Skeletal muscle cell (primary cell): ENCODE measurements at places on chromosomes 5 and 9.

DNA sequence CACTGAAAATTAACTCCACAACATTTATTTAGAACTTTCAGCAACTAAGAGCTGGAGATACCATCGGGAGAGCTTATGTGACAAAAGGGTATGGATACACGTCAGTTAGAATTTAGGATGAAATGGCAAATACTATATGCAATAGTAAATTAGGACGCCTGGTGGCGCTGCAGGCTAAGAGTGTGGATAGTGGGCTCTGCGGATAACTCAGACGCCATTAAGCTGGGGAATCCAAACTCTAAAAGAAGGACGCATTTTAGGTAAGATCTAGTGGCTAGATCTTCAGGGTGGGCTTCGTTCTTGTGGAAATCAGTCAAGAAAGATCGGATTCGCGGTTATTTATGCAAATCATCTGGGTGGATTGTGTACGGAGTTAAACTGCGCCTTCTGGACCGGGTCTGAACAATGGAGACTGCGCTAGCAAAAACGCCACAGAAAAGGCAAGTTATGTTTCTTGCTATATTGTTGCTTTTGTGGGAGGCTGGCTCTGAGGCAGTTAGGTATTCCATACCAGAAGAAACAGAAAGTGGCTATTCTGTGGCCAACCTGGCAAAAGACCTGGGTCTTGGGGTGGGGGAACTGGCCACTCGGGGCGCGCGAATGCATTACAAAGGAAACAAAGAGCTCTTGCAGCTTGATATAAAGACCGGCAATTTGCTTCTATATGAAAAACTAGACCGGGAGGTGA lies at the start of gene PCDHB5:
TSS of gene PCDHB5 (plus strand) at position 177 of the 688 bp plus-strand sequence. CDS start at position 406, 229 bp downstream.
- DNase-seq = no peak

GRCh38 chr9:127629468-127630081 lies 17.5 kb downstream of the STXBP1 start:
- DNase-seq = no peak

DNA sequence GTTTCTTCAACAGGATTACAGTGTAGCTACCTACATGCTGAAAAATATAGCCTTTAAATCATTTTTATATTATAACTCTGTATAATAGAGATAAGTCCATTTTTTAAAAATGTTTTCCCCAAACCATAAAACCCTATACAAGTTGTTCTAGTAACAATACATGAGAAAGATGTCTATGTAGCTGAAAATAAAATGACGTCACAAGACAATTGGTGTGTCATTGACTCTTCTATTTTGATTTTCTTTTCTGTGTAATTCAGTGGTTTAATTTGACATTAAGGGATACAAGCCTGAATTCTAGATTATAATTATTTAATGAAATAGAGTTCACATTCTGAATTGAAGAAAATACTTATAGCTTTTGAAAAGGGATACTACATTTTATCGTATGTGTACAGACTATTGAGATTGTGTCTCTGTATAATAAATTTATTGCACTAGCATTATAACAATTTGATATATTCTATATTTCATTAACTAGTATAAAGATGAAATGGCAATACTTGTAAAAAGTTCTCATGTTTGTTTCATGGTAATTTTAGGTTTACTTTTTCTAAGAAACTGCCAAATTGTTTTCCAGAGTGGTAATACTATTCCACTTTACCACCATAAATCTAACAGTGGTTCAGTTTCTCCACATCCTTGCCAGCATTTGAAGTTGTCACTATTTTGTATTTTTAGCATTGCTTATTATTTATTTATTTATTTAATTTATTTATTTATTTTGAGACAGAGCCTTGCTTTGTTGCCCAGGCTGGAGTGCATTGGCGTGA lies 18.7 kb downstream of the ANXA1 start:
- no peak for DNase-seq

- peak; percentile 77 for DNase-seq
Measured at GRCh38 chr5:98772415-98773213, 849 bp upstream of the RGMB start.

- no peak for DNase-seq
Measured at GRCh38 chr9:14906644-14907359, 3.4 kb downstream of the FREM1 start.

DNA sequence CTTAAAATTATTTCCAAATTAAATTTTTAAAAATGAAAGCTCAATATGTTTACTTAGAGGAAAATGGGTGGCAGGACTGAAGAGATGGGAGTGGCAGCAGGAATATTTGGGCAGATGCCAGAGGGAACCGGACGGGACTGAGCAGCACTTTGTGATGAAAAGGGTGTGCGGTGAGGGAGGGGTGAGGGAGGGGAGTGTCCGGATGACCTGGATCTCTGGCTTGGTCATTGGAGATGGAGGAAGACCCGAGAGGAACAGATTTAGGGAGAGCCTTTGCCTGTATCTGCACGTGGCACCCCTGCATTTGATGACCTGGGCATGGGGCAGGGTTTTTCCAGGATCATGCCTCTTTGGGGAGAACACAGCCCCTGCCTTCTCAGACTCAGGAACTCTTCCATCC lies 201.1 kb upstream of the MVB12B start:
- DNase-seq = no peak

DNA sequence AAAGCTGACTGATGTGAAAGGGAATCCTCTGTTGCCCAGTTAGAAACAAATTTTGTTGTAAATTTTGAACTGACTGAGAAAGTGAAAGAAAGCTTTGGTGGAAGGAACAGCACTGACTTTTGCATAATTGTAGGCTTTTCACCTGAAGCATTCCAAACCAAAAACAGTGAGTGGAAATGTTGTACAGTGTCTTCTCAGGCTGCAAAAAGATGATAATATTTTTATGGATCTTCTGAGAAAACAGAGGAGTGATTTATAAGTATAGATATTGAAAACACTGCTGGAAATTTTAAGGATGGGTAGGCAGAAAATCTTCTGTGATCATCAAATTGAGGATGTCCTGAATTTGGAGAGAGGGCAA lies 40.0 kb downstream of the LURAP1L start:
- DNase-seq = no peak

DNA sequence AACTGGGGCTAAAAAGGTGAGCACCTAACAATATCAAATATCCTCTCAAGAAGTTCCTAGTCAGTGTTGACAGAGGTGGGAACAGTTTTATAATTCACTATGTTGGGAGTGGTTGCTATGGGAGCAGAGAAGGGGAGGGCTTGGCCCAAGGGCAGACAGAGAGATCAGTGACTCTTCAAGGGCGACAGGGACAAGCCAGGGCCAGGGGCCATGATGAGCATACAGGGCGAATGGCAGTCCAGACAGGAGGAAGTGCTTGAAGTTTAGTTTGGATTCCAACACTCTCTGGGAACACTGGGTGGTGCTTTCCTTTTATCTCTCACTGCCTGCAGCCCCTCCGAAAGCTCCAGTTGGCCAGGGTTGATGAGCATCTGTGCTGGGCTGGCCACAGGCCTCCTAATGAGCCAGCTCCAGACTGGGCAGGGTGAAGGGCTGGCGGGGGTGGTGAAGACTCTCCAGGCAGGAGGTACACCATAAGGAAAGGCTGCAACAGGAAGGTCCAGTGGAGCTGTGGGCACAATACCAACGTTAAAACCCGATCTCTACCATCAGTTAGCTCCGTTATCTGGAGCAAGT lies 111.3 kb downstream of the TMEM174 start:
- DNase-seq = no peak

DNA sequence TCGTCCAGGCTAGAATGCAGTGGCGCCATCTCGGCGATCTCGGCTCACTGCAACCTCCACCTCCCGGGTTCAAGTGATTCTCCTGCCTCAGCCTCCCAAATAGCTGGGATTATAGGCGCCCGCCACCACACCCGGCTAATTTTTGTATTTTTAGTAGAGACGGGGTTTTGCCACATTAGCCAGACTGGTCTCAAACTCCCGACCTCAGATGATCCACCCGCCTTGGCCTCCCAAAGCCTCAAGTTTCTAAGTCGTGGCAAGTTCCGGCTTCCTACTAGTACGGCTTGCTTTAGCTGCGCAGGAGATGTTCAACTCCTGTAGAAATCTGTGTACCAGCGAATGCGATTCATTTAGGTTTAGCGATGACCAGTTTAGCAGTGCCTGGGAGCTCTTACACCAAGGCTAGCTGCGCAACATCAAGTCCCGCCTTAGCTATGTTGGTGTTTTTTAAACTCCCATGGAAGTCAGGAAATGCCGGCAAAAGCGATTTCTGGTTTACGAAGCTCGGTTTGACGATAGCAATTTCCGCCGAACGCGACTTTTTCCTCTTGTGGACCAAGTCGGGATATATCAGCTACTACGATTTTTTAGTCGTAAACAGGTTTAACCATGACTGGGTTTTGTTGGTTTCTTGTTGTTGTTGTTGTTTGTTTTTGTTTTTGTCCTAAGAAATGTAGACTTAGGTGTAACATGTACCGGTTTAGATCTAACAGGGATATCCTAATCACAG lies 46.4 kb downstream of the ANXA2R start:
- DNase-seq = peak; percentile 74

DNA sequence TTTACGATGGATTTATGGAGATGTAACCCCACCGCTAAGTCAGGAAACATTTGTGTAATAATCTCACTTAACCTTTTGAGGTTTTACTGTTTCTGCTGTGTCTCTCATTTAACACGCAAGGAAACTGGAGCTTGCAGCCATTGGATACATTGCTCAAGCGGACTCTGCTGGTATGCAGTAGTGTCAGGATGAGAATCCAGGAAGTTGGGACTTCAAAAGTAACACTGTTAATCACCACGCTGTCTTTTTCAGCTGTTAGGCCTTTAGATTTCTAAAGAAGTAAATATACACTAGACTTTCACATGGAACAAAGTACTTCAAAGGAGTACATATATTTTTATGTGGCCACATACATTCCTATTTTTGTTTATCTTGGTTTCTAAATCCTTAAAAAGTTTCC lies 114.7 kb downstream of the LPAR1 start:
- DNase-seq = no peak

DNA sequence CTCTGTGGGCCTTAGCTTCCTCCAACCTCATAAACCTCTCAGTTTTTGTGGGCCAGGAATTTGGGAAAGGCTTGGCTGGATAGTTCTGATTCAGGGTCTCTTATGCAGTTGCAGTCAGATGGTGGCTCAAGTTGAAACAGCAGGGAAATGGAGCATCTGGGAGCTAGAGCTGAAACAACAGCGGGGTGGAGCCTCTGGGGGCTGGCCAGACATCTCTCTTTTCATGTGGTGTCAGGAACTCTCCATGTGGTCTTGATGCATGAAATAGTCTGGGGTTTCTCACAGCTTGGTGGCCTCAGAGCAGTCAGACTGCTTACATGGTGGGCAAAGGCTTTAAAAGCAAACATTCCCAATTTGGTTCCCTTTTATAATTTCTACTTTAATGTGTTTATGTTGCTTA lies 13.5 kb downstream of the ZNF346 start:
- DNase-seq = no peak

GRCh38 chr5:152883066-152883775 lies 478.1 kb upstream of the NMUR2 start:
- DNase-seq = no peak

- DNase-seq = no peak
Measured at GRCh38 chr9:89798547-89799120, 193.8 kb downstream of the GADD45G start.

DNA sequence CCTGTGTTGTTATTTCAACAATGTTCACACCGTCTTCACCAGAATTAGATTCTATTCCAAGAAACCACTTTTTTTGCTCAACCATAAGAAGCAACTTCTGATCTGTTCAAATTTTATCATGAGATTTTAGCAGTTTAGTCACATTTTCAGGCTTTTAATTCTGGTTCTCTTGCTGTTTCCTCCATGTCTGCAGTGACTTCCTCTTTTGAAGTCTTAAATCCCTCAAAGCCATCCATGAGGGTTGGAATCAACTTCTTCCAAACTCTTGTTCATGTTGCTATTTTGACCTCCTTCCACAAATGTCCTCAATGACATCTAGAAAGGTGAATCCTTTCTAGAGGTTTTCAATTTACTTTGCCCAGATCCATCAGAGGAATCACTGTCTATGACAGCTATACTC lies 25.7 kb upstream of the ENTREP1 start:
- DNase-seq = no peak

GRCh38 chr5:146640285-146640896 lies 124.4 kb upstream of the GPR151 start:
- no peak for DNase-seq

DNA sequence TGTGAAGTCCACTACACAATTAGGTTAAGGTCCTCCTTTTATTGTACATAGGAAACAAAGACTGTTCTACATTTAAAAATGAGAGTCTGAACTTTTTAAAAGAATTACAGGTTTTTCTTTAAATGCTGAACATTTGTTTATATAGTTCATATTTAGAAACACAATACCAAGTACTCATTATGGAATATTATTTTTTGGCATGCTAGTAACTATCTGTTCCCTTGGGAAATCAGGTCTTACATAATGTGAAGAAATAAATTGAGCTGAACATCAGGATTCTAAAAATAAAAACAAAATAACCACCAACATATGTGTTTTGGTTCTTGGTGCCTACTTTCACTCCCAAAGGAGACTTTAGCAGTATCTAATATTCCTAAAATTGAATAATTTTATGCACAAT lies 230.5 kb upstream of the IZUMO3 start:
- no peak for DNase-seq

- DNase-seq = no peak
Measured at GRCh38 chr5:124923131-124923530, 176.7 kb upstream of the ZNF608 start.

GRCh38 chr5:156927545-156927944 lies 35.5 kb downstream of the TIMD4 start:
- DNase-seq = no peak

GRCh38 chr5:155504606-155505005 lies 491.1 kb downstream of the KIF4B start:
- DNase-seq = no peak

GRCh38 chr9:36086442-36086841 lies 49.7 kb downstream of the RECK start:
- no peak for DNase-seq

GRCh38 chr9:112599732-112600131 lies 113.1 kb downstream of the KIAA1958 start:
- DNase-seq = no peak

GRCh38 chr5:157708866-157709265 lies 22.4 kb upstream of the THG1L start:
- DNase-seq = no peak

DNA sequence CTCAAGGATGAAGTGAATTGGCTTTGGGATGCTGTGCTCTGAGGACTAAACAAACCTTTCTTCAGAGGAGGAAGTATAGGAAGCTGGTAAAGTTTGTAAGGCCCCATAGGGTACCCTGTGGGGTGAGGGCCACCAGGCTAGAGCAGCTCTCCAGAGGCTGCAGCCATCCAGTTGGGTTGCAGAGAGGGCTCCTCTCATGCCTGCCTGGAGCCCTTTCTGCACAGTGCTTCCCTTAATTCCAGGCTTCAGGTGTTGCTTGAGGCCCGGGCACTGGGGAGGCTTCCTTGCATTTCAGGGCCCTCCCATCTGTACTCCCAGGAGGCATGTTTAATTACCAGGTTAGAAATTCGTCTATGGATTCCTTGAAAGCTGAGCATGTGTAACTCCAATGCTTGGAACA lies 95.3 kb upstream of the FSTL4 start:
- no peak for DNase-seq

DNA sequence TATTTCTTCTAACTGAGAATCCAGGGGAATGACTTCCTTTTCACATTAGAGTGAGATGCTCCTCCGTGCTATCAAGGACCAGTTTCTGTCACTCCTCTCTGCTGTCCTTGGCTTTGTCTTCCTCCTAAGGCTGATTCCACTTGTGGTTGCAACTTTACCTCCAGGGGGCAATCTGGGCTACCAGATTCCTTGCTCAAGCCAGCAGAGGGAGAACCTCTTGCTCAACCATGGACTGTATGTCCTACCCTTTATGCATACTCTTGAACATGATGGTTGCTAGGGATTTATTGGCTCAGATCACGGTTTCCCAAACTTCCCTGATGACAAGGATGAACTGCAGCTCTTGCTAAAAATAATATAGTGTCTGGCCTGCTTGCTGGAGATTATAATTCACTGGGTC lies 24.0 kb downstream of the NNT start:
- DNase-seq = peak; percentile 53
